Hematopoietic multipotent progenitor cell treated with erythropoietin and hydrocortisone succinate and interleukin-3 and kit ligand, for 4 days (in vitro differentiated cells): ENCODE measurements at places on chromosomes 5 and 9.

- DNase-seq, result no peak
Measured at GRCh38 chr5:55372130-55372925, 64.5 kb downstream of the MTREX start.

DNA sequence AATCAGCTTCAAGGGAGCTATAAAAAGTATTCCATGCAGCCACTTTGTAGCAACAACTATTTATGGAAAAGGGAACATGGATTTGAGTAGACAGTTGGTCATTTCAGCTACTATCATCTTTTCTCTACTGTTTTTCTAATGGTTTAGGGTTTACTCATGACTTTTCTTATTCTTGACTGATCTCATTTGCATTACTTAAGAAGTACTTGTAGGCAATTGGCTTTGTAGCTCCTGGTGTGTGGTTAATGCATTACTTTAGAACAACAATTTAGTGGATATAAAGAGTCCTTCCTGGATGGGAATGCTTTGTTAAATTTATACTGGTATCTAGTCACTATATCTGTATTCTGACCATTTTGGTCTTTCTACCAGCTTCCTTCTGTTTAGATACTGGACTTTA is 59.8 kb upstream of the NTRK2 start:
- DNase-seq, result no peak

GRCh38 chr5:34687269-34688011 is 31.3 kb downstream of the RAI14 start:
- no peak for DNase-seq

GRCh38 chr9:37301042-37301853 is 121.2 kb upstream of the GRHPR start:
- peak; percentile 44 for DNase-seq

DNA sequence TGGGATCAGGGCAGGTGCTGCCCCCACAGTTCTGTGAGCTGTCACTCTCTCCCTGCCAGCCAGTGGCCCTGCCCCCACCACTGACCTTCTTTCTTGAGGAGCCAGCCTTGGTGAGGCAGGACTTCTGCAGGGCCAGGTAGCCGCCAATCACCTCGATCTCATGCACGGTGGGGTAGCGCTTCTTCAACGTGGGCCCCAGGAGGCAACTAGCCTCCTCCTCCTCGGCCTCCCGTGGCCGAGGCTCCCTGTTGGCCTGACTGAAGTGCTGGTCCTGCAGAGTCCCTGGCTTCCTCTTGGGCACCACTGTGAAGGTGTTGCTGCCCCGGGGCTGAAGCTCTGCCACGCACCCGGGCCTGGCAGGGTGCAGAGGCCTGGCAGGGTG is 1.6 kb downstream of the TPRN start:
- DNase-seq, result no peak

- DNase-seq, result no peak
Measured at GRCh38 chr9:20786807-20787206, 102.7 kb downstream of the FOCAD start.

DNA sequence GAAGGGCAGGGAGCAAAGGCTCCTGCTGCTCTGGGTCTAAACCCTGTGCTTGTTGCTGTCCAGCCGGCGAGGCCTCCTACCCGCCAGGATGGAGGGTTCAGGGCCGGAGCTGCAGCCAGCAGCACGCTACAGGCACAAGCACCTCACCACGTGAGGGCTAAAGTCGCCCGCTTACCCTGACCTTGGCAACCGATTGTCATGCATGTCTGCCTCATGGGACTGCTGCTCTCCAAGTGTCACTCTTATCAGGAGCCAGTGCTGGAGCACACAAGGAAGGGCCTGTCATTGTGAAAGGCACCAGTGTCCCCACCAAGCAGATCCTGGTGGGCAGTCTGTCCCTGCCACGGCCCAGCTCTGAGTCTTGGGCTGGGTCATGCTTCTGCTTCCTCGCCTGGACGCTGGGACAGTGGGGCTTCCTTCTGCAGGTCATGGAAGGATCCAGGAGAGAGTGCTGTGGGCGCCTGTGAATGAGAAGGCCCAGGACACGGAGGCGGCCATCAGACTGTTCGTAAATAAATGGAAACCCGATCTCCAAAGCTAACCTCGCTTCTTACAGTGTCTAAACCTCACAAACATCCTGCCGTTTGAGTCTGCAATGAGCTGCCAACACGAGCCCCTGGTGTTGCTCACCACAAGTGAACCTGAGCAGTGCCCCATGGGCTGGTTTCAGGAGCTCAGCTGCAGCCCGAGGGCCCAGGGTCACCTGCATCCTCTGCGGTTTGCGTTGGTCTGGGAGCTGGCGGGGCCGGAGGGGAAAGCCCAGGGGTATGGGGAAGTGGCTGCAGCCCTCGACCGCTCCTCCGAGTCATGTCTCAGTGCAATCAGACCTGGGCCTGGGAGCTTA is 58.2 kb upstream of the RXRA start:
- peak; percentile 69 for DNase-seq

- no peak for DNase-seq
Measured at GRCh38 chr5:87909382-87909781, 359.3 kb downstream of the TMEM161B start.

DNA sequence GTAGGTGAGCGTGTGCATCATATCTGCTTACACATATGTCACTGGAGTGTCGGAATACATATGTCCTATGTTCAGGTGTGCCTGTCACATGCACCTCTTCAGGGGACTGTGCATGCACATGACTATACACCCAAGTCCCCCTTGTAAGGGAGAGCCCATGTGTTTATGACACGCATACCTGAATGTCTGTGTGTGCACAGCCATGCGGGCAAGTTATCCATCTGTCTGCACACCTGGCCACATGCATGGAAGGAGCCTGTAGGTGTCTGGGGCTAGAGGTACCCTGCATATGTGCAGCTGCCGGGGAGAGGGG is 622 bp upstream of the RGS14 start:
- no peak for DNase-seq

GRCh38 chr9:37897665-37898064 is 6.3 kb downstream of the SLC25A51 start:
- no peak for DNase-seq

GRCh38 chr9:116234081-116234480 is 80.5 kb downstream of the PAPPA start:
- no peak for DNase-seq

DNA sequence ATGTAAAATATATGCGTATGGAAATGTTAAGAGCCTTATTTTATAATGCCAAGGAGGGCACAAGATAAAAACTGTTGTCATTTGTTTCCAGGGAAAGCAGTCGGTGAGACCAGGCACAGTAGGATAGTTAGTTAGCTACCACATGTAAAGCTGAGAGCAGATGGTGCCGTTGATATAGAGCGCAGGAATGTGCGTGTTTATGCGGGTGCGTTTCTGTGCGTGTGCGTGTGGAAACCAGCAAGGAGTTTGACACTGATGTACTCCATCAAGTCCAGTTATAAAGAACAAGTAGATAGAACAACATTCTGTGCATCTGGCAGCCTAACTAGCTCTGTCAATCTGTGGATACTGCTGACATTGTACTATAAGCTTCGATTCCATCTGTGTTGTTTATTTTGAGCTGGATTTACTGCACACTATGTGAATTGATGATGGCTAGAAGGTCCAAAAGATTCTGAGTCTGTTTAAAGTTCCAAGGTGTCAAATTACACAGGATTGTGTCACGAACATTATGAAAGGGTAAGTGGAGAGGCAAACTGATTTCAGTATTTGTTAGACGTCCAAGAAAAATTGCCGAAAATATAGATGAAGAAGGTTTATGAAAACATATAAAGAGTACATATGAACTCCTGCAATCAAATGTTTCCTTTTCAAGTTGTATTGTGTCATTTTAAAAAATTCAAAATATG is 494.9 kb upstream of the MEF2C start:
- DNase-seq, result no peak

- DNase-seq, result no peak
Measured at GRCh38 chr9:28456861-28457260, 883.6 kb upstream of the C9orf72 start.

DNA sequence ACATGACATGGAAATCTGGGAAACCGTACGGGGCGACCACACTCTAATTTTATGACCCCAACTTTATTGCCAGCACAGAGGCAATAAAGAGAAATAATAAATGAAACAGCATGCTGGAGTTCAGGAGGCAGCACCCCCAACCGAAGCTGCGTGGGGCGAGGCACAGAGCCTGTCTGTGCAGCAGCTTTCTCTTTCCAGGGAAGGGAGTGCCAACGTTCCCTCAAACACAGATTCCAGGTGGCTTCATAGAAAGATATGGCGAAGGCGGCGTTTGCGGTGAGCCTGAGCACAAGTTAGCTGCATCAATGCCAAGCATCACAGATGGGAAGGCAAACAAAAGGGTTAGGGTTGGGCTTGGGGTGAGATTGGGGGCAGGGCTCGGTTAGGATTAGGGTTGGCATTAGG is 114.8 kb downstream of the HSD17B3 start:
- no peak for DNase-seq

- no peak for DNase-seq
Measured at GRCh38 chr5:97476852-97477534, 293.9 kb upstream of the RIOK2 start.

- DNase-seq, result no peak
Measured at GRCh38 chr9:110116543-110116885, 91.4 kb downstream of the C9orf152 start.

DNA sequence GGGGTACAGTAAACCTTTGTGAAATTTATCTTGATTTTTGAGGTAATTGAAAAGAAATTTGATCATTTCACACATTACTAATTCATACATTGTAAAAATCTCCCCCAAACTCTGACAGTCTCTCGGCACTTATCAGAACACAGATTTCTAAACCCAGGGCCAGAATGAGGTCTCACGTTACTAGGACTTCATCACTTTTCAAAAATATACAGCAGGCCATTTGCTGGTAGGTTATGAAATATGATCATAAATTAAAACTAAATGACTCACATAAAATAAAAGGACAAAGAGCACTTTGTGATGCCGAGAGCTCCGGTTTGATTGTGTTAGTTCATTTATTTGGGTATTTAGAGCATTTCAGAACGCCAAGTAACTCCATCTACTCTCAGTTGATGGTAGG is 17.0 kb downstream of the MSX2 start:
- DNase-seq, result no peak

- DNase-seq, result no peak
Measured at GRCh38 chr5:122951658-122952057, 84.9 kb downstream of the PPIC start.

DNA sequence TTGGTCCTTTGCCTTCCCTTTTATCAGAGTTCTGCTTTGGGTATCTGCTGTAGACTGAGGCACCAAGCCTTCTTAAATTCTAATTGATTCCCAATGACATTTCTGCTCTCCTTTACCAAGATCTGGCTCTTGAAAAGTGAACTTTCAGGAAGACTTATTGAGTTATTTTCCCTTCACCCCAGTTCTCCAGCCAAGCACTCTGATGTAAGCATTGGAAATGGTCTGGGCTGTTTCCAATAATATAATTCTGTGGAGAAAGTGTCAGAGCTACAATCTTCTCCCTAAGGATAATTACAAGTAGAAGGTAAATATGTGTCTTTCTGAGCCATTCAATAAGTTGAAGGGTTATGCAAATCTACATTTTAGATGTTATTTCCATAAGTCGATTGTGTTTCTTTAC is 30.8 kb downstream of the BTF3 start:
- DNase-seq, result no peak

DNA sequence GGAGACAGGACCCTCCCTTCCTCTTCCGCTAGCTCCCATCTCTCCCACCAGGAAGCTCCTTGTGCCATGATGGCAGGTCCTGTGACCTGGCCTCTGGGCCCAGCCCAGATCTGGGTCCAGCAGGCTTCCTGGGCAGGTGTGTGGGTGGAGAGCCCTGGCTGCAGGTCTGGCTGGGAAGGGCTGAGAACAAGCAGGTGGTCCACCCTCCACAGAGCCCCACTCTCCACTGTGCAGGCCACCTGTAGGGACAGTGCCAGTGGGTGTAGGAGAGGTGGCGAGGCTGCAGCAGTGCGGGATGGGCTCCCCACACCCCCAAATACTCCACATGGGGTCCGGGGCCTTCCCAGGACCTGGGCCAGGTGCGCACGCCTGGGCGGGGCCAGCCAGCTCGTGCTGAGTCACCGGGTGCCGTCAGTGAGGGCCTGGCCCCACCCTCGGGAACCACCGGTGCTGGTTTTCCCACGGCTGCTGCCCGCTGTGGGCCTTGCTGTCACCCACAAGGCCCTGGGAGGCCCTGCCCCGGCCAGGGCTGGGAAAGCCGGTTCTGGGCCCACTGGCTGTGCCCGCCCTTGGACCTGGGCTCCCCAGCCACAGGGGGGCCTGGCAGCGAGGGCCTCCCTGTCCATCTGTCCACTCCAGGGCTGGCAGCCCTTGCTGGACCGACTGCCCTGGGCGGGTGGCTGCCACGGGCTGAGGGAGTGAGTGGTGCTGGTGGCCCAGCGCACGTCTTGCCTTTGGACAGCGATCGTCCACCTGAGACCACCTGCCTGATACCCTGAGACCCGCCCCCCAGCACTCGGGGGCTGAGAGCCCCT is 9.3 kb upstream of the NRARP start:
- DNase-seq, result peak; percentile 0

GRCh38 chr5:67998709-67999261 is 216.8 kb upstream of the PIK3R1 start:
- peak; percentile 16 for DNase-seq

- no peak for DNase-seq
Measured at GRCh38 chr5:136030252-136030651, 1.5 kb downstream of the TGFBI start.

DNA sequence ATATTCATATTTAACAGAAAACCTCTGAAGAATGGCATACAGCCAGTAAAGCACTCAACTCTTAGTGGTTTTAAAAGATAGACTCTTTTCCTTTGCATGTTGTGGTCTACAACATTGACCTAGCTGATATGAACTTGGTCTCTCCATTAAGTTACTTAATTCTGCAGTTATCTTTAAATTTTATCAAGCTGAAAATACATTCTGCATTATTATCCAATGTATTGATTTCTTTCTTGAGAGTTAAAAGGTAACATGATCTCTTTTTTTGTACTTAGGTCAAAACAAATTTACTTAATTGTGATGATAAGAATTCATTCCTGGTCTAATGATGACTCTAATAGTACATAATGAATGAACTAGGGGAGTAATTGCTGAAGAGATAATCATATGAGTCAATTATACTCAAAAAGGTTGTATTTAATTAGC is 132.9 kb downstream of the STARD4 start:
- no peak for DNase-seq

DNA sequence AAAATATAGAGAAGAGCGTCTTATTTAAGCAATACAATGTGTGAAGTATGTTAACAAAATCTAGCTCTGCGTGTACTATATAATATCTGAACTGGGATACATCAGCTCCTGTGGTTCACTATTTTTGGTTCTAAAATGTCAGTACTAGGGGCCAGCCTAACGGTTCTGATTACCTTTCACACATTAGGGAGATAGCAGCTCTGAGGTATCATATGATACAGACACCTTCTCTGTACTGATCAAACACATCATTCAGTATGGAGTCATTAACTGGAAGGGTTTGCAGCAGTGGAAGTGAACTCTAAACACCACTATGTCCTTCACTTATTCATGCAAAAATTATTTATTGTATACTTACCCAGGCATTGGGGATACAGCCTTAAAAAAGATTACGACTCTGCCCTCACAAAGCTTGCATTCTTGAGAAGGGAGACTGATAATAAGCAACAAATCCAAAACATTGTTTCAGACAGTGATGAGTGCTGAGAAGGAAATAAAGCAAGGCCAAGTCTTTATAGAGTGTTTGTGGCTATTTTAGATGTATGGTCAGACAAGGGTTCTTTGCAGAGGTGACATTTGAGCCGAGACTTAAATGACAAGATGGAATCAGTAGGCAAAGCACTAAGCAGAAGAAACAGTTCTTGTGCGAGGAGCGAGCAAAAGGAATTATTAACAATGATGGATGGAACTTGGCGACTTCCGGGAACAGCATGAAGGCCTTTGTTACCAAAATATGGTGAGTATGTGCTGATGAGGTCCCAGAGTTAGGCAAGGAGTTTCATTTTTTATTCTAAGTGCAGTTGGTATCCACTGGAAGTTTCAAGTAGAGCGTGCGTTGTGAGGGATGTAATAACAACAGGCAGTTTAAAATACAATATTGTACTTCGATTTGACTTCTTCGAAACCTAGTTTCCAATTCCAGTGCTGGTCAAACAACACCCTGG is 1.8 kb upstream of the LNPEP start:
- DNase-seq, result peak; percentile 62
